Inflammatory macrophage treated with lipopolysaccharide for 1 hour (primary cell): ENCODE measurements at places on chromosomes 2 and 18.

GRCh38 chr18:63378919-63379638, 12.1 kb upstream of the KDSR start:
- no peak for DNase-seq

DNA sequence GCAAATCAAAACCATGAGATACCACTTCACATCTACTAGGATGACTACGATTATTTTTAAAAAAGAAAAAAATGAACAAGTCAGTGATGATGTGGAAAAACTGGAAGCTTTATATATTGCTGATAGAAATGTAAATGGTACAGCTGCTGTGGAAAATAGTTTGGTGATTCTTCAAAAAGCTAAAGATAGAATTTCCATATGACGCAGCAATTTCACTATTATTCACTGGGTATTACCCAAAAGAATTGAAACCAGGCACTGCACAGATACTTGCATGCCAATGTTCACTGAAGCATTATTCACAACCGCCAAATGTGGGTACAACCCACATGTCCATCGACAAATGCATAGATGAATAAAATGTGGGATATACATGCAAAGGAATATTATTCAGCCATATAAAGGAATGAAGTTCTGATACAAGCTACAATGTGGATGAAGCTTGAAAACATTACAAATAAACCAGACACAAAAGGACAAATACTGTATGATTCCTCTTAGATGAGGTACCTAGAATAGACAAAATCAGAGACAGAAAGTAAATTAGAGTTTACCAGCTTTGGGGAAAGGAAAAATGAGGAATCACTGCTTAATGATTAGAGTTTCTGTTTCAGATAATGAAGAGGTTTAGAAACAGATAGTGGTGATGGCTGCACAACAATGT, 11.1 kb downstream of the RTTN start:
- DNase-seq = no peak

- DNase-seq = no peak
Observed at GRCh38 chr2:241254904-241255351, 60.5 kb downstream of the HDLBP start.

DNA sequence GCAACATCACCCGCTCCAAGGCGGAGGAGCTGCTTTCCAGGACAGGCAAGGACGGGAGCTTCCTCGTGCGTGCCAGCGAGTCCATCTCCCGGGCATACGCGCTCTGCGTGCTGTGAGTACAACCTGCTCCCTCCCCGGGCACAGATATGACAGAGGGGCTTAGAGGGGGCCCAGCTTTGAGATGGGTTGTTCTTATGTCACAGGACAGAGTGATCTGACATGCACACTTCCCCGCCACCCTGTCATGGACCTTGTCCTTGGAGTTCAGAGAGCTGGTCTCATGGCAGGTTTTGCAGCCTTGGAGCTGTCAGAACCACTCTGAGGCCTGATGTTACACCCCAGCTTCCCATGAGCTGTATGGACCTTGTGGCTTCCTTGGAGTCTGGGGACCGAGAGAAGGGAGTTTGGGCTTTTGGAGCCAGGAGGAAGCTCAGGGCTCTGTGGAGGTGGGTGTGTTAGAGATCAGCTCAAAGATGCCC, 398 bp downstream of the INPP5D start:
- DNase-seq = no peak

- DNase-seq = peak; percentile 78
Observed at GRCh38 chr18:2905854-2906703, 59.3 kb downstream of the EMILIN2 start.

DNA sequence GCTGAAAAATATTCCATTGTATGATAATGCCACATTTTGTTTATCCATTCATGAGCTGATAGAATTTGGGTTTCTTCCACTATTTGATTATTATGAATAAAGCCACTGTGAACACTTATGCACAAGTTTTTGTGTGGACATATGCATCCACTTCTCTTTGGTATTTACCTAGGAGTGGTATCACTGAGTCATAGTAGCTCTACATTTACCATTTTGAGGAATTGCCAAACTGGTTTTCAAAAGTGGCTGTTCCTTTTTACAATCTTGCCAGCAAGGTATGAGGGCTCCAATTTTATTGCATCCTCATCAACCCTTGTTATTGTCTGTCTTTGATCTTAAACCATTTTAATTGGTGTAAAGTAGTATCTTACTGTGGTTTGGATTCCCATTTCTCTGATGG, 13.3 kb upstream of the EHBP1 start:
- DNase-seq = no peak

GRCh38 chr18:41128545-41128944, 826.5 kb upstream of the PIK3C3 start:
- DNase-seq = no peak

- no peak for DNase-seq
Observed at GRCh38 chr2:51379997-51380396, 348.1 kb upstream of the NRXN1 start.

DNA sequence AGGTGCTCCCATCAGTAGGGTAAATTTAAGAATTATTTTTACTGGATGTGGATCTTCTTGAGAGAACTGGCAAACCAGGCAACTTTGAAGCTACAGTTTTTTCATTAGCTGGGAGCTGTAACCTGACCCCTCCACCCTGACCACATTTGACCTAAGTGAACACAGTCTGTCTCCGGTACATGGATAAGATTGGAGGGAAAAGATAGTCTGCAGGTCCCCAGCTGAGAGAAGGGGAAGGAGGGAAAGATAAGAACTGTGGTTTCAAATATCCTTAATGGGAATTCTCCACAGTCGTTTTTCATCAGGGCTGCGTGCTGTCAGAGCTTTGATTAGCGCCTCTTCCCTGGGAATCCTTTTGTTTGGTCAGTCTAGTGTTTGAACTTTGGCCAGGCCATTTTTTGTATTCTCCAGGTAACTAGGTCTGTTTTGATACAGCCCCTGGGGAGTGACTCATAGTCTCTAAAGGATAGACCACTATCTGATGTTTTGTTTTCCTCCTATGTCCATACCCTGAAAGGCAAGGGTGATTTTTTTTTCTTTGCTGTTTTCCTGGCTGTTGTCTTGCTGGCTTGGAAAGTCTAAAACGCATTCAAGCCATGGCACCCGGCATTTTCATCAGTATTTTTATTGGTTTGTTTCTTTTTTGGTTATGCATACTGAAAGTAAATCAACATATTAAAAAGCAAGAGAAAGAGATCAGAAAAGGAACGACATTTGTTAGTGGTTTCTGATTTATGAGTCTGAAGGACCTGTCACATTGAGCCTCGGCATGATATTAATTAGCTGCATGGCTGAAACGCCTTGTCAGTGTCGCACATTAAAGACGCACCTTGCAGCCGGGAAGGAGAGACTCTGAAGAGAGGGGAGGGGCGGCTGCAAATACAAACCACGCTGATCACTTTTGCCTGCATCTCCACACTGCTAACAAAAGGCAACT, 183.4 kb upstream of the FN1 start:
- DNase-seq = no peak

DNA sequence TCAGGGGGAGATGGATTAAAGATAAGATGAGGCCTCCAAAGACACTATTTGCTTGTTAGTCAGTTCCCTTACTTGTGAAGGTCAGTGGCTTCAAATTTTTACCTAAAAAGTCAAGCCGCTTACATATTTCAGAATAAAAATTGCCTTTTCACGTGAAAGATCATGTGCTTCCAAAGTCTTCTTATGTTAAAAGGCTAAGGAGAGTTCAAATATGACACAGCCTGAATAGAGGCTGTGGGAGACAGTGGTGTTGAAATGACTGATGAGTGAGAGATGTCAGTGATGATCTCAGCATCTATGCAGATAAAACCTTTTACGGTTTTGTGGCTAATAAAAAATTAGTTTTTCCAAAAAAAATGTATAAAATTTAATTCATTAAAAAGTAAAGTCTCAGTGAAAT, 40.5 kb downstream of the UPP2 start:
- DNase-seq = peak; percentile 23

- DNase-seq = no peak
Observed at GRCh38 chr18:78479443-78479842, 500.2 kb upstream of the SALL3 start.

DNA sequence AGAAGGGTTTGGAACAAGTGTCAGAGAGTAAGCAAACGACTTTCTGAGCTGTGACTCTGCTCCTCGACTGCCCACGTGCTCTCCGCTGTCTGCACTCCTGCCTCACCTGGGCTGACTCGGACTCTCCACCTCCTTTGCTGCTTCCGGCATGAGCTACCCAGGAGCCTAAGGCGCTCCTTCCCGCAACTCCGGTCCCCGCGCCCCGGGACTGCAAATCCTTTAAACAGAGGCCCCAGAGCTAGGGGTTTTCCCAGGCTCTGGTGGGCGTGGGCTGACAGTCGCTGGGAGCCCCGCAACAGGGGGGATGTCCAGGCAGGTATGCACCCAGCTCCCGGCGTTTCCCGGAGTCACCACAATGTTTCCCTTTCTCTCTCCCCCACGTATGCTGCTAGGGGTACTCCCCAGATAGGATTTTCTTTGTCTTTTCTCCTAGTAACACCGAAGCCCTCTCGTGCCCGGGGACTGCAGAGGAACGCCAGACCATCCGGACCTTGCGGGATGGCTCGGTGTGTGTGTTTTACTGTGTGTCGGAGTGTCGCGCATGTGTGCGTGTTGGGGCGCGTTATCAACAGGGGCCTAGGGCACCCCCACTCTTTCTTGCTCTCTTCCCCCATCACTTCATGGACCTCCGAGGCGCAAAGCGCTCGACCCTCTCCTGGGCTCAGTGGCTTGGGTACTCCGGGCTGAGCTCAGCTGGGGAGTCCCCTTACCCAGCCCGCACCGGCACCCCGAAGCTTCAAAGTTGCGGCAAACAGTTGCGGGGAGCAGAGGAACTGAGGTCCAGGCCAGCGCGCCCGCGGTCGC, 691 bp upstream of the THSD7B start:
- no peak for DNase-seq

- DNase-seq = no peak
Observed at GRCh38 chr2:224807153-224807964, 91.2 kb upstream of the CCDC195 start.

DNA sequence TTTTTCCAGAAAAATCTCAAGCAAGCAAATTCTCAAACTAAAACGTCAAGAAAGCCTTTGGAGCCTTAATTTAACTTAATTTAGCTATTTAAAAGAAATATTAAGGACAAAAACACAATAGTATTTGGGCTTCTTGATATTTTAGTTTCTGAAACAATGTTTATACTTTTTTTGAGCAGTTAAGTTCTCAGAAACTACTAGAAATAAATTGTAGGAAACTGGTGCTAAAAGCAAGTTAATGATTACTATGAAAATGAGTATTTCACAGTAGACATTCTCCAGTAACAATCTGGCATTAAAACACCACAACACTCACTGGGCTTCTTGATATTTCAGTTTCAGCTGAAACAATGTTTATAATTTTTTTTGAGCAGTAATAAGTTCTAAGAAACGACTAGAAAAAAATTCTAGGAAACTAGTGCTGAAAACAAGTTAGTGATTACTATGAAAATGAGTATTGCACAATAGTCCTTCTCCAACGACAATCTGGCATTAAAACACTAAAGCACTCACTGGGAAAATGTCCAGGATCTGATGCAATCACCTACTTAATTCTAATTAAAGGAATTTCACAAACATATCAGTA, 45.1 kb downstream of the TRAK2 start:
- peak; percentile 44 for DNase-seq

GRCh38 chr2:174762464-174762863, 1.8 kb downstream of the CHRNA1 start:
- DNase-seq = no peak

GRCh38 chr18:77906103-77906892, 656.6 kb downstream of the GALR1 start:
- DNase-seq = no peak

DNA sequence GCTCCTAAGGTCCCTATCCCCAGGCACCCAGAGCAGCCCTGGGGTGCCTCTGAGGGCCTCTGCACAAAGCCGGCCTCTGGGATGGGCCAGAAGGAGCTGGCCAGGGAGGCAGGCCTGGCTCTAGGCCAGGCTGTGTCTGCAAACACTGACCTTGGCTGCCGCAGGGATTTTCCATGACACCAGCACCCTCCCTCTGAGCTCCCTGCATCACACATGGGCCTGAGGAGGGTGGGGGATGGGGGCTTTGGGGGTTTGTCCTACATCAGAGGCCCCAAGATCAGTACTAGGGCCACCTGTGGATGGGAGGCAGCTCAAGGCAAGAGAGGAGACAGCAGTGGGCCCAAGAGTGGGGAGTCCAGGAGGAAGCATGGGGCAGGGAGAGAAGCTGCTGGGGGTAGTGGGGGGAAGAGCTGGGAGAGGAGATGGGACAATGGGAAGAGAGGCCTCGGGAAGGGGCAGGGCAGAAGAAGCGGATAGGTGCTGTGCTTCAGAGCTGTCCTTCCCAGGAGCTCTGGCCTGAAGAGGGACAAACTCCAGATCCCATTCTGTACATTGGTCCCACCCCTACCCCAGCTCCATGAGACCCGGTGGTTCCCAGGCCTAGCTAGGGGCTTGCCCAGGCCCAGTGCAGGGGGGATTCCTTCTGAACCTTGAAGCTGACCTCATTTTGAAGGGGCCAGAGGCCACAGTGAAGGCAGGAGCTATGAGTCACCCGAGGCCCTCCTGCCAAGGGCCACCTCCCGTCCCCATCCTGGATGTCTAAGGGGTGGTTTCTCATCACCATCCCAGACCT, 28.0 kb downstream of the KCNK3 start:
- DNase-seq = no peak

- DNase-seq = no peak
Observed at GRCh38 chr18:22169889-22170420, 566 bp downstream of the GATA6 start.

DNA sequence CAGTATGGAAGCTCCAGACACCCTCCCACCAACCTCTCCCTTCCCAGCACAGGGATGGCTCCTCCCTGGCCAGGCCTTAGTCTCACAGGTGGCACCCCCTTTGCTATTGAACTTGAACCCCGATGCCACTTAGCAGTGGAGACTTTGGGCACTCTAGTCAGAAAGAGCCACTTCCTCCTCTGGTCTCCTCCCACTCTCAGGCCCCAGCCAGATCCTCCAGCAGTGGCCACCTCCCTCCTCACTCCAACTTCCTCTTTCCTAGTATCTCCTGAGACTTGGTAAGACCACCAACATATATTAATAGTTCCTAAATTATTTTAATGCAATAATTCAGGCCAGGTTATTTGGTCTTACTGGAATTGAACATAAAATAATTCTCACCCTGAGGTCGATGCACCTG, 437.2 kb upstream of the ID2 start:
- DNase-seq = peak; percentile 84
